CD4-positive, alpha-beta memory T cell (primary cell): ENCODE measurements at places on chromosomes 6 and 20.

GRCh38 chr6:151627689-151628444 lies 134.1 kb downstream of the CCDC170 start:
- DNase-seq: no peak

GRCh38 chr6:132933090-132933489 lies 118.7 kb downstream of the RPS12 start:
- no peak for DNase-seq

- no peak for DNase-seq
Observed at GRCh38 chr6:18154507-18155149, at the start of gene TPMT. TSS of gene TPMT (minus strand) at chr6:18155077. CDS start at chr6:18149127, 5,950 bp downstream.

- no peak for DNase-seq
Observed at GRCh38 chr6:15389084-15389764, 143.4 kb downstream of the JARID2 start.

- no peak for DNase-seq
Observed at GRCh38 chr6:68372991-68373390, 262.1 kb upstream of the ADGRB3 start.

- DNase-seq: no peak
Observed at GRCh38 chr6:61977947-61978346, 308.1 kb downstream of the KHDRBS2 start.

- DNase-seq: no peak
Observed at GRCh38 chr6:5728351-5729079, 278.2 kb downstream of the NRN1 start.

- DNase-seq: no peak
Observed at GRCh38 chr20:48139262-48140041, 354.2 kb upstream of the SULF2 start.

- DNase-seq: no peak
Observed at GRCh38 chr20:63090682-63091571, 84.2 kb upstream of the BHLHE23 start.

GRCh38 chr6:135183002-135183531 lies 2.0 kb downstream of the MYB start:
- DNase-seq: peak; percentile 67

DNA sequence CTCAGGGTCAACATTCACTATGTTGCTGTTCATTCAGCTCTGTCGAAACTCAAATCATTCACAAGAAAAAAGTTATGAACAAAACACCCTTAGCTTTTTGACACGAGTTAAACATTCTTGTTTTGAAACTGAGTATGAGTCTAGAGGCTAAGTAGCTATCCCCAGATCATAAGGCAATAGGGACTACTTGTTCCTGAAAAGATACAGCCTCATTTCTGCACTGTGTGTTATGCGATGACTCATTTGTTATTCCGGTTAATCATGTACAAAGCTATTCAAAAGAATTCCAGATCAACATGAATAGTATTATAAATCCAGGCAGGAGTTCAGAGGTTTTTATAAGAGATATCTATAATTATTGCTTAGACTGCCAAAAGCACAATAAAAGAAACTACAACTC lies 908.0 kb downstream of the QKI start:
- no peak for DNase-seq

DNA sequence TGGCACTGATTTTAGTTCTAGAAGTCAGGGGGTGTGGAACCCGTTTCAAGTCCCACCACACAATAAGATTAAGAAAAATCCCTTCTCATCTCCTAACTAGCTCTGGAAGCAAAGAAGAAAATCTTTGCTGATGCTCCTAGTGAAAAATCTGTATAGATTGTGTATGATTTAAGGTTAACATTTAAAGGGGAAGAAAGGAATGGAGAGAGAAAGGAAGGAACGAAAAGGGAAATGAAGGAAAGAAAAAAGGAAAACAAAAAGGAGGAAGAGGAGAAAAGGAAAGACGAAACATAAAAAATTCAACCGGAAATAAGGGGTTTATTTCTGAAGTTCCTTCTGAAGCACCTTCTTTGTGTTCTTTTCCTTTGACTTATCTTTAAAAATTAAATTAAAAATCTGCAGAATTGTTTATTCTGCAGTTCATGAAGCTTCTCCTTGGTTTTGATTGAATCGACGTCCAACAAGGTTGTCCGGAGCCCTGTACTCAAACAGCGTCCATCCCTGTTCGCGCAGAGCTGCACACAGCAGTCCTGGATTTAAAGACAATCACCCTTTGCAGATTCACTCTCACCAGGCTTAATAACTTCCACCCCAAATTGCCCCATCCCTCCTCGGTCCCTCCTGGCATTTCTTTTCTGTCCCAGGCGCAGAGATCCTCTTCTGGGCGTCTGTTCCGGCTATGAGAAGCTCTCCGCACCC lies 1.6 kb upstream of the TFAP2B start:
- DNase-seq: no peak

- DNase-seq: no peak
Observed at GRCh38 chr6:129340983-129341382, 369.0 kb downstream of the ARHGAP18 start.

DNA sequence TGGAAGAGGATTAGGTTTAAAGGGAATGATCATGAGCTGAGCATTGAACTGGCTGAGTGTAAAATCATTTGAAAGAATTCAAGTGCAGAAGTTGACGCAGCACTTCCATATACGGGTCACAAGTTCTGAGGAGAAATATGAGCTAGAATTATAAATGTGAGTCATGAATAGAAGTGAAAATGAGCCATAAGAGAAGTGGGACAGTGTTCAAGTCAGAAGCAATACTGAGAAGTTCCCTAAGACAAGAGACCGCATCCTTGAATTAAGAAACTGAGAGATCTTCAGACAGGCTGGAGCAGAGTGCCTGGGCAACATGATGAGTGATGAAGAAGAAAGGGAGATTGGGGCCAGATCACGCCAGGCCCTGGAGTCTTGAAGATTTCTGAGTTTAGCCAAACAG lies 209.7 kb downstream of the TBX18 start:
- no peak for DNase-seq

DNA sequence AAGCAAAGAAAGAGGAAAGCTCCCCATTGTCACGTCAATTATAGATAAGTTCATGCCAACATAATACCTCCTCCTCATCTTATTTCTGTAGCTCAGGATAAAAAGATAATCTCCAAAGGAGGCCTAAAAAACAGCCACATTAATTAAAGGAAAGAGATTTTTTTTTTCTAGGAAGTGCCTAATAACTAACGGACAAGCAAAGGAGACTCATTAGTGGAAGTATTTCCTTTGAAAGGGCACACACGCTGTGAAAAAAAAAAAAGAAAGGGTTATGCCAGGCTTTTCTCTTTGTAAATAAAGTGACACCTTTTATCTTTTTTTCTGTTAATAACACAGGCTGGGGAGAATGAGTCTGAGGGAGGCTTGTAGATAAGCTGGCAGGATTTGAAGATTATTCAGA lies 55.7 kb downstream of the PCSK2 start:
- DNase-seq: no peak

GRCh38 chr20:16785226-16785625 lies 37.1 kb downstream of the OTOR start:
- no peak for DNase-seq

- peak; percentile 28 for DNase-seq
Observed at GRCh38 chr6:36912030-36912454, 26.3 kb downstream of the C6orf89 start.

GRCh38 chr6:41607736-41608135 lies 30.5 kb upstream of the MDFI start:
- no peak for DNase-seq

DNA sequence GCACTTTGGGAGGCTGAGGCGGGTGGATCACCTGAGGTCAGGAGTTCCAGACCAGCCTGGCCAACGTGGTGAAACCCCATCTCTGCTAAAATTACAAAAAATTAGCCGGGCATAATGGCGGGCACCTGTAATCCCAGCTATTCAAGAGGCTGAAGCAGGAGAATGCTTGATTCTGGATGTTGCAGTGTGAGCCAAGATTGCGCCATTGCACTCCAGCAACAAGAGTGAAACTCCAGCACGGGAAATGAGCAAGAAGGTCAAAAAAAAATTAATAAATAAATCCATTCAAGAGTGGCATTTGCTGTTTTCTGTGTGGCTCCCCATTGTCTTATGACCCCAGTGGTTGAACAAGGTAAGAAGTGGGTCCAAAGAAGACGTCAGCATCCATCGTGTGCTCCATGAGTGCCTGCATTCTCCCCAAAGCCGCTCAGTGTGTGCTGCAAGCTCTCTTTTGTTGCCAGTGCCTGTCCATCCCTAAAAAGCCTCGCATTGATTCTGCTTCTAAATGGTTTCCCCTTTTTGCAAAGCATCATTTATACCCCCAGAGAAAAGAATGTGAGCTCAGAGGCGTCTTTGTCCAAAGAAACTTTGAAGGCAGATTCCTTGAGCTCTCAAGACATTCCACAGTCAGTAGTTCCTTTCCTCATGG lies 38.8 kb upstream of the MAP3K4 start:
- no peak for DNase-seq

DNA sequence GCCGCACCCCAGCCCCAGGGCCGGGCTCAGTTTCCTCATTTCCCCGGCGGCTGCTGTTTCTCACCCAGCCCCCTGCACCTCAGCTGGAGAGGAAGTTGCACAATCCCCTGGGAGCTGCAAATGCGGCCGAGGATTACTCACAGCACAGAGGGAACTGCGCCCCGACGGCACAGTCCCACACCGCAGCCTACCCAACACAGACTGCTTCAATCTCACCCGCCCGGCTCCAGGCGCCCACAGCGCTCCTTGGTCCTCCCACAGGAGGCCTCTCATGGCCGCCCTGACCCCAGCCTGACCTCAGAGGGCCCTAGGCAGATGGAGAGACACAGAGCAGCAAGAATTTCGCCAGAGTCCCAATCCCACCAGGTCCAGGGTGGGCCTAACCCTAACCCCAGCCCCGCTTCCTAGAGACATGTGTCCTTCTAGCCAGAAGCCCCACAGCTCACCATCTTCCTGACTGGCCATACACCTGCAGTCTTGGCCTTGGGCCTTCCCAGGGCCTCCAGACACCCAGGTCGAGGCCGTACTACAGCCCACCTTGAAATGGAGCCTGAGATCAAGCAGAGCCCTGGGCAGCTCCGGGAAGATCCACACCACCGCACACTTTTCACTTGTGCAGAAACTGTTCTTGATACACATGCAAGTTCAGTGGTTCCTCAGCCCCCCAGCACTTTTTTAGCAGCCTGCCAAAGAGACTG lies 11.7 kb downstream of the TFEB start:
- DNase-seq: no peak

DNA sequence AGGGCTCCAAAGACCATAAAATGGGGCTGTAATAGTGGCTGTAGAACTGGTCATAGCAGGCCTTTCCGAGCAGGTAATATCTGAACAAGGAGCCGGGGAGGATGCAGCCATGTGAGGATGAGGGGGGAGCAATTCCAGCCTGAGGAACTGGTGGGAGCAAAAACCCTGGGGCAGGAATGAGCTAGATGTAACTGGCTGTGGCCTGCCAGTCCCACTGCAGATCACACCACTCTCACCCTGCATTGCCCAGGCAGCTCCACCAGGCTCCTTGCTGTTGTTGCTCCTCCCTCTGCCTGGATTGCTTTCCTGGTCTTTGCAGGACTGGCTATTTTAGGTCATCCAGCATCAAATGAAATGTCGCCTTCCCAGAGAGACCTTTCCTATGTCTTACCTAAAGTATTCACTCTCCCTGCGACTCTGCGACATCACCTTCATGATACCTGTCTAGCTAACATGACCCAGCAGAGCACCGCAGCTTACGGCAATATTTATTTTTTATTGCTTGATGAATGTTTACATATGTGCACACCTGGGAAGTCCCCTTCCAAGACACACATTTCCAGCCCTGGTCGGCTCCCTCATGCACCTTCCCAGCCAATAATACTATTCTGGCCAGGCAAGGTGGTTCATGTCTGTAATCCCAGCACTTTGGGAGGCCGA lies 2.4 kb upstream of the ZFP64 start:
- DNase-seq: no peak

- no peak for DNase-seq
Observed at GRCh38 chr20:63501818-63502670, 3.2 kb upstream of the EEF1A2 start.

DNA sequence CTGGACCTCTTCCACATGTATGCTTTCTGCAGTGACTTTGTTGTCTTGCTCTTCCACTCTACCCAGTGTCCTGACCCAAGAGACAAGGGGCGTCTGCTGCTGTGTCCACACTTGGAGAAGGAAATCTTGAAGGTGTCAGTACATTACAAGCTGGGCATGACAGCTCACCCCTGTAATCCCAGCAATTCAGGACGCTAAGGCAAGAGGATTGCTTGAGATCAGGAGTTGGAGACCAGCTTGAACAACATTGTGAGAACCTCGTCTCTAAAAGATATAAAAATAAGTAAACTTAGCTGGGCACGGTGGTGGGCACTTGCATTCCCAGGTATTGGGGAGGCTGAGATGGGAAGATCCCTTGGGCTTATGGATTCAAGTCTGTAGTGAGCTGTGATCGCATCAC lies 5.8 kb upstream of the HLA-B start:
- DNase-seq: no peak

DNA sequence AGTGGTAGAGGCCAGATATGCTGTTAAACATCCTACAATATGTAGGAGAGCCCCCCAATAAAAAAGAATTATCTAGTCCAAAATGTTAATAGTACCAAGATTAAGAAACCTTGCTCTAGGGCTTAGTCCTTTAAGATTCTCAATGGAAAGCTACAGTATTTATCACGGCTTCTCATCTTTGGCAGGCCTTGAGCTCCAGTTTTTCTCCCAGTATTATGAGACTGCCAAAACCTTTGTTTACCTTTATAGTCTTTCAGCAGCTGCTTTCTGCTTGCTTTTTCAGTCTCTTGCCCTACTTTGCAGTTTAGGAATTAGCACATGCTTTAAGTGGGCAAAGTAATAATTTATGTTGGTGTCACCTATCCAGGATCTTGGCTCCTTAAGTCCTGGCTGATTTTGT lies 59.7 kb downstream of the NHLRC1 start:
- DNase-seq: no peak

DNA sequence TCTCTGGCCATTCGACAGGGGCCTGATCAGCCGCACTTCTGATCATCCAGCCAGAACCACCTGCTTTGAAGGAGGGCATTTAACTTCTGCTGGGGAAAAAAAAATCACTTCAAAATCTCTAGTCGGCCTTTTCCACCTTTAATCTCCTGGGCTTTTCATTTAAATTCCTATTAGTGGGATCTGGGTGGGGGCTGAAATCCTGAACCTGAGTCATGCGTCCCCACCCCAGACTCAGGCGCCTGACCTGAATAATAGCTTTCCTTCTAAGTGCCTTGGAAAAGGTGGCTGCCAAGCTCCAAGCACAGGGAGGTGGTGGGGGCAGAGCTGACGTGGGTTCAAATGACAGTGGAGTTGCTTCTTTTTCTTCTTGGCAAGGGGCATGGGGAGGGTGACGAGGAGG lies 246.0 kb upstream of the EXOC2 start:
- no peak for DNase-seq

DNA sequence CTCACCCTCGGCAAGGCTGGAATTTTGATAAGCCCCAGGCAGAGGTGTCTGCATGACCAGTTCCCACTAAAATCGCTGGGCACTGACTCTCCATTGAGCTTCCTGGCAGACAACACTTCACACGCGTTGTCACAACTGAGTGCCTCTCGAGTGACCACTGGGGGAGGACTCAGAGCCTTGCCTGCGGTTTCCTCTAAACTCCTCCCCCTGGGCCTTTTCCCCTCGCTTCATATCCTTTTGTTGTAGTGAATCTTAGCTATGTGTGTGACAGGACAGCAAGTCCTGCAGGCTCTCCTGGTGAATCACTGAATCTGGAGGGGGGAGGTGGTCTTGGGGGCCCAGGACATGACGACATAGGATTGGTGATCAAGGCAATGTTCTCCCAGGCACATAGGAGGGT lies 670.8 kb downstream of the PRKN start:
- no peak for DNase-seq
